Stimulated activated CD8-positive, alpha-beta memory T cell treated with anti-CD3 and anti-CD28 coated beads, Interleukin-4, amount 100 ng/mL, for 4 hours (primary cell): ENCODE measurements at places on chromosomes 13 and 19.

- no peak for DNase-seq
Observed at GRCh38 chr19:34341935-34342680, 22.9 kb upstream of the GPI start.

DNA sequence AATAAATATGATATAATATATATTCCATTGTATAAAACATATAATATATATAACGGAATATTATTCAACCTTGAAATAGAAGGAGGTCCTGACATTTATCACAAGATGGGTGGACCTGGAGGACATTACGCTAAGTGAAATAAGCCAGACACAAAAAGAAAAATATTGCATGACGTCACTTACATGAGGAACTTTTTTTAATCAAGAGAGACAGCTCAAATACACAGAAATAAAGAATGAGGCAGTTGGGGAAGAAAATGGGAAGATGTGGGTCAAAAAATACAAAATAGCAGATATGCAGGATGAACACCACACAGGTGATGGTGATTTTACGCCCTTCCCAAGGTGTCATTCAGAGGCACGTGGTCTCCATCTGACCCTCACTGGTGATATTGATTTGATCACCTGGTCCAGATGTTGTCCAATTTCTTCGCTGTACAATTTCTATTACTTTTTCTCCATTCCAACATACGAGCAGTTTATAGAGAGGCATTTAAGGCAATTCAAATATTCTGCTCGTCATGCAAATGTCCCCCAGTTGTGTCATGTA lies 513 bp upstream of the ZNF317 start:
- no peak for DNase-seq

DNA sequence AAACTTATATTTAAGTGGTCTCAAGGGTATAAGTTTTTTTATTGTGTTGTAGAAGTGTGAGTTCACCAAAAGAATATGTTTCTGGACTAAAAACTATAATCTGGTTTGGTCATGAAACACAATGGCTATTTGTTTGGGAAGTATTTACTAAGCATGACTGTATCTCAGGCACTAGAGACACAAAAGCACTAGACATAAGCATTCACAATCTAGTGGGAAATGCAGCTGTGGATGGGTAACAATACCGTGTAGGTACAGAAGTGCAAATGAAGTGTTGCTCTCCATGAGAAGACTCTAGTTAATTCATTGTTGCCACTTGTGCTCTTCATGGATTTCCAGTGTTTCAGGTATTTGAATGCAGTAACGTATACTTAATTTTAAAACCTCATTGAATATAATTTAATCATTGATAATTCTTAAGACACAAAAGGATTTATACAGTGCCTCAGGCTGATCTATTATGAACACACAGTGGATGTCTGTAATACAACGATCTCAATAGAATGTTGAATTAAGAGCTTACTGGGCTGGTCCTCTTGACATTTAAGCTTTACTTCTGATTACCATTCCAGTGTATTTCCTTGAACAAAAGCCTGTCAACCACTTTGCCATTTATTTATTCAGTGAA lies 50.9 kb downstream of the TPT1 start:
- DNase-seq, result no peak

GRCh38 chr19:48858984-48859710 lies 9.3 kb downstream of the PLEKHA4 start:
- DNase-seq, result peak; percentile 58

GRCh38 chr19:1568320-1569019 lies at the start of gene MEX3D:
TSS of gene MEX3D (minus strand) at chr19:1568325. CDS start at chr19:1568058, 267 bp downstream.
- DNase-seq, result peak; percentile 51

DNA sequence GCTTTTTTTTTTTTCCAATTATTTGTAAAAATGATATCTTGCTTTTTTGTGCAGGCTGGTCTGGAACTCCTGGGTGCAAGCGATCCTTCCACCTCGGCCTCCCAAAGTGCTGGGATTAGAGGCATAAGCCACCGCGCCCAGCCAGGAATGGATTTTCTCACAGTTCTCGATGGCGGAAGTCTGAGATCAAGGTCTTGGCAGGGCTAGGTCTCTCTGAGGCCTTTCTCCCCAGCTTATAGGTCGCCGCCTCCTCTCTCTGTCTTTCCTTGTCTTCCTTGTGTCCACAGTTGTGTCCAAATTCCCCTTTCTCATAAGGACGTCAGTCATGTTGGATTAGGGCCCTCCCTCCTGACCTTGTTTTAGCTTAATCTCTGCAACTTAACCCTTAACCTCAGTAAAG lies 200.5 kb downstream of the UQCRFS1 start:
- no peak for DNase-seq

GRCh38 chr13:30435911-30436451 lies 13.7 kb downstream of the UBE2L5 start:
- DNase-seq, result no peak

GRCh38 chr13:37029617-37030016 lies 29.0 kb downstream of the EXOSC8 start:
- no peak for DNase-seq

- DNase-seq, result no peak
Observed at GRCh38 chr13:45861322-45861721, 9.8 kb upstream of the SIAH3 start.

DNA sequence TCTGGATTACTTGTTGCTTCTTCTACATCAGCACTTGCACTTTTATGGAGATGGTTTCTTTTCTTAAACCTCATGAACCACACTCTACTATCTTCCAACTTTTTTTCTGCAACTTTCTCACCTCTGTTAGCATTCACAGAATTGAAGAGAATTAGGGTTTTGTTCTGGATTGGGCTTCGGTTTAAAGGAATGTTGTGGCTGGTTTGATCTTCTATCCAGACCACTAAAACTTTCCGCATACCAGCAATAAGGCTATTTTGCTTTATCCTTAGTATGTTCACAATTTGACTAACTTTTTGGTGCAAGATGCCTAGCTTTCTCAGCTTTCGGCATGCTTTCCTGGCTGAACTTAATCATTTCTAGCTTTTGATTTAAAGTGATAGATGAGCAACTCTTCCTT lies 666.7 kb upstream of the MIR17HG start:
- no peak for DNase-seq

DNA sequence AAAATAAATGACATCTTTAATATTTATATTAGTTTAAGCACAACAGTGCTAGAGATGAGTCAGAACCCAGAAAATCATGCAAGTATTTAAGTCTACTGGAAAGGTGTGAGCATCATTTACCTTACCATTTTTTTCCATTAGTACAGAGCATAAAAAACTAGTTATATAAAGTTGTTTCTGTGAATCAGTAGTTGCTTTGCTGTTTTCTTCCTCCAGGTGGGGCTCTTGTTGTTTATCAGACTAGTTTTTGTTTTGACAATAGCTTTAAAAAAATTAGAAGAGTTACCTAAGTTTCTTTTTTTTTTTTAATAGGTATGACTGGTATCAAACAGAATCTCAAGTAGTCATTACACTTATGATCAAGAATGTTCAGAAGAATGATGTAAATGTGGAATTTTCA lies 12.7 kb downstream of the SUGT1 start:
- no peak for DNase-seq

DNA sequence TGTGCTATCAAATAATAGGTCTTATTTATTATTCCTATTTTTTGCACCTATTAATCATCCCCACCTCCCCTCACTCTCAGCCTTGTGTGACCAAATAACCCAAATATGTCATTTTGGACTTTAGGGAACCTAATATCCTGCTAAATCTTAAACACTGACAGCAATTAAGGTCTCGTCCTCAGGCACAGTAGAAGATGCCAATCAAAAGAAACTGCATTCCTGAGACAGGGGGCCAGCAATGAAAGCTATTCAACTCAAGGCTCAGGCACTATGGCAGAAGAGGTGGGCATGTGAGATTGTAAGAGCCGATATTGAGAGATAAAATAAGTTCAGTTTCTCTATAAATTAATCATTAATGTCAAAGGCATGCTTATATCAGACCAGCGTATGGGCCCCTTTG lies 1437.7 kb upstream of the PCDH9 start:
- DNase-seq, result no peak

DNA sequence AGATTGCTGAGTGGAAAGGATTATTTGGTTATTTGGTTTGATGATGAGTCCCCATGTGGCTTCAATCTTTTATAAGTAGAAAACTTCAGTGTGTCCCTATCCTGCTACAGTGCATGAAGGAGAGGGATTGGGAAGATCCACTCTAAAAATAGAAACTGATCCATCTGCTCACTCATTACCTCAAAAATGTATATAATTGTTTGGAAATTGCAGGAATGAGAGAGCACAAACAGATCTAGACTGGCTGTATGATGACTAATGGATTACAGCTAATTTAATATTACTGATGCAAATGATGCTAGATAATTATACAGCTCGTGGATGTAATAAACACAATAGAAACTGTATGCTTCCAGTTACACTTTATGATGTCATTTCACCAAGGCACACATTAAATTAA lies 625.3 kb upstream of the PRR20A start:
- DNase-seq, result no peak

DNA sequence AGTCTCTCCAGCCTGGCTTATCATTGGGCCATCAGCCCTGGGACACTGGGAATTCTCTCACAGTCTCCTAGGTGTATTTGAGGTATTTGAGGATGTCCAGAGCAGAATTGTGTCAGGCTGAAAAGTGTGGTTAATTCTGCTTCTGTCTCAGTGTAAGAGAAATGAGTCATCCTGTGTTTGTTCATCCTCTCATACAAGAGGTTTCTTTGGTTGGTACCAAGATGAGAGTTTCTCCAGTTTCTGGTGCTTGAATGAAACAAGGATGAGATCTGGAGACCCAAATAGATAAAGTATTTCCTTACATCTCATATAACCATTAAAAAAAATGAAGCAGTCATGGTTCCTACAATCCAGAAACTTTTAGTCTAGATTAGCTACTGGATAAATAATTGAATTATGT lies 7.7 kb downstream of the ZNF253 start:
- DNase-seq, result no peak

DNA sequence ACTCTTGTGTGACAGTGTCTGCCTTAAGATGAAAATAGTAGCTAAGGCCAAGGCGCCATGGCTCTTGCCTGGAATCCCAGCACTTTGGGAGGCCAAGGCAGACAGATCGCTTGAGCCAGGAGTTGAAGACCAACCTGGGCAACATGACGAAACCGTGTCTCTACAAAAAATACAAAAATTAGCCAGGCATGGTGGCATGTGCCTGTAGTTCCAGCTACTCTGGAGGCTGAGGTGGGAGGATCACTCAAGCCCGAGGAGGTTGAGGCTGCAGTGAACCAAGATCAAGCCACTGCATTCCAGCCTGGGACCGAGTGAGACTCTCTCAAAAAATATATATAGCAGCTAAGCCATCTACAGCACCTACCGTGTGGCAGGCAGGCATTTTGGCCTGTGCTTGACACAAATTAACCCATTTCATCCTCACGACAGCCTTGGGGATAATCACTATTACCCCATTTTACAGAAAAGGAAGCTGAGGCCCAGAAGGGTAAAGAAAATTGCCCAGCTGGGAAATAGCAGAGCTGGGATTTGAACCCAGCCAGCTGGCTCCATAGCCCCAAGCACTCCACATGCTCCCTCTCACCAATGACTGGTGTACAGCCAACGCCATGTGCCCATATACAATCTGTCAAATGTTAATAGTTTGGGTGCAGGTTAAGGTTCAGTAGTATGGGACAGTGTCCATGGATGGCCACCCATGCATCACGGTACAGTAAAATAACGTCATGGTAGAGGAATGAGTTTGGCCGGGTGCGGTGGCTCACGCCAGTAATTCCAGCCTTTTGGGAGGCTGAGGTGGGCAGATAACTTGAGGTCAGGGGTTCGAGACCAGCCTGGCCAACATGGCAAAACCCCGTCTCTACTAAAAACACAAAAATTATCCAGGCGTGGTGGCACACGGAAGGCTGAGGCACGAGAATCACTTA lies 3.1 kb downstream of the SLC1A5 start:
- no peak for DNase-seq

- no peak for DNase-seq
Observed at GRCh38 chr13:39822437-39822836, 167.0 kb downstream of the COG6 start.

GRCh38 chr19:2201473-2202148 lies 34.5 kb downstream of the PLEKHJ1 start:
- no peak for DNase-seq

GRCh38 chr19:57263244-57263741 lies 17.0 kb upstream of the ZNF460 start:
- no peak for DNase-seq

DNA sequence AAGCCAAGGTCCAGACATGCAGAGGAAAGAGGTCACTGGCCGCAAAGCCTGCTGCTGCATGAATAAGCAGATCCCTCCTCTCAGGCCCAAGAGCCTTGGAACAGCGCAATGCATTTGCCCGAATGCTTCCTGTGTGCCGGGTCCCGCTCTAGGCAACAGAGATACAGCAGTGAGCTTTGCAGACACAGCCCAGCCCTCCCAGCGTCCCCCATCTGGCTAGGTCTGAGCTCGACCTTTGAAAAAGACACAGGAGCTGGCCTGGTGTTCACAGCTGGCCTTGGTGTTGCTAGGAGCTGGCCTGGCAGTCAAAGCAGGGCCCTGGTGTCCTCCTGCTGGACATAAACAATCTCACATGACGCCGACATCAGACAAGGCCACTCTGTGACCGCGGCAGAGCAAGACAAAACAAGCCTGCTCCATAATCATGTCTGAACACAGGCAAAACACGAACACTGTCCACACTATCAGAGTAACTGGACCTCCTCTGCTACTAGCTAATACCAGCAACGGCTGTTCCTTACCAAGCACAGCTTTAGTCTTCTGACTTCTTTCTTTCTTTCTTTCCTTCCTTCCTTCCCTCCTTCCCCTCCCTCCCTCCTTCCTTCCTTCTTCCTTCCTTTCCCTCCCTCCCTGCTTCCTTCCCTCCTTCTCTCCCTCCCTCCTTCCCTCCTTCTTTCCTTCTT lies 5.7 kb upstream of the PEX11G start:
- no peak for DNase-seq

GRCh38 chr13:93502987-93503615 lies 276.5 kb downstream of the GPC6 start:
- no peak for DNase-seq

GRCh38 chr13:113591750-113592149 lies 7.2 kb downstream of the TFDP1 start:
- no peak for DNase-seq

- DNase-seq, result no peak
Observed at GRCh38 chr13:39603424-39603947, 493 bp upstream of the LHFPL6 start.

DNA sequence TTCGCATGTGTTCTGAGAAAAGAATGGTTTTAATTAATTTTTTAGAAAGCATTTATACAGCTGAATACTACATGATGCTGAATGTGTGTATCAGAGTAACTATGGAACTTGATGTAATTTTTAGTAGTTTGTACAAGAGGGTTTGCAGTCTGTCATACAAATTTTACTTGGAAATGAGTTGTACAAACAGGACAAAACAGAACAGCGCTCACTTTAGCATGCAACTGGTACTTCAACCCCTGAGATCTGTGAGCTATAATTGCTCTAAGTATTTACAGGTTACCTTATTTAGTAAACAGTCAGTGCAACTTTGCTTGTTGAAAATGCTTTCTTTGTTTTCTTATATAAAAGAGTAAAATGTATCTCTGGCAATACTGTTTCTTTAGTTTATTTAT lies 706 bp downstream of the TNFRSF19 start:
- DNase-seq, result no peak

- no peak for DNase-seq
Observed at GRCh38 chr13:39321574-39321973, 281.4 kb downstream of the LHFPL6 start.

- peak; percentile 58 for DNase-seq
Observed at GRCh38 chr19:29694669-29695627, 20.1 kb downstream of the C19orf12 start.

GRCh38 chr13:23770428-23770827 lies 118.8 kb downstream of the MIPEP start:
- DNase-seq, result no peak
